D341Med (cell line): ENCODE measurements at places on chromosomes 2 and 18.

DNA sequence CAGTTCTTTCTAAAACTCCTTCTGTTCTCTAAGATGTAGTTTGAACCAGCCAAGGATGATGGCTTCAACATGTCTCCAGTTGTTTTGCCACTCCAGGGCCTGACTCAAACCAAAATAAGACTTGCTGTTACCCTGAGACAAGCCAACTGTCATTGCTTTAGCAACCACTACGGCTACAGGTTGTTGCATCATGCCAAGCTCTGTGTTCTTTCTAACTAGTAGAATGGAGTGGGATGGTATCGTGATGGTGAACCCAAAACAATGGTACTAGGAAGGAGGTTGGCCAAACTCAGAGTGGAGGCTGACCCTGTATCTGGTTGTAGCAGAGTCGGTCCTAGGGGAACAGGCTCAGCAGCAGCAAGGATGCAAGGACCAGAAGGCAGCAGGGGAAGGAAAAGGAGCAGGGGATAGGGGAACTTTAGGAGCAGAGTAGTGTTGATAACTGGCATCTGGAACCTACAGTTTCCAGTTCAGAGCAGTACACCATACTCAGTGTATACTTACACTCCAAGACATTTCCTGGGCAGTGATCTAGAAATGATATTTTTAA, 51.6 kb downstream of the PDK1 start:
- no peak for DNase-seq

- DNase-seq, result no peak
Measured at GRCh38 chr2:188003800-188004199, 287.9 kb upstream of the GULP1 start.

DNA sequence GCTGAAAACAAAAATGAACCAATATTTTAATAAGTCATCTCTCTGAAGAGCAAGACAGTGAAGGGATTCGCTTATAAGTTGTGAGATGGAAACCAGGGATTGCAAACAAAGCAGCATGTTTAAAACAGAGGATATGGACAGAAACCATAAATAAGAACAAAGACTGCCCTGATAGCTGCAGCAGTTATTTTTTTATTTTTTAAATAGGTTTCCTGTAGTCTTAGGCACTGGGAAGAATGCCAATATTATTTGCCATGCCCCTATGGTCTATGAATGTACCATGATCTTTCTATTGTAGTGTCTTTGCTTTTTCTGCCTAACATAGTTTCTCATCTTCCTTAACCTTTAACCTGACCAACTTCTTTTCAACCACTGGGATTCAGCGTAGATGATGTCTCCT, 1334.0 kb upstream of the NRXN1 start:
- no peak for DNase-seq

DNA sequence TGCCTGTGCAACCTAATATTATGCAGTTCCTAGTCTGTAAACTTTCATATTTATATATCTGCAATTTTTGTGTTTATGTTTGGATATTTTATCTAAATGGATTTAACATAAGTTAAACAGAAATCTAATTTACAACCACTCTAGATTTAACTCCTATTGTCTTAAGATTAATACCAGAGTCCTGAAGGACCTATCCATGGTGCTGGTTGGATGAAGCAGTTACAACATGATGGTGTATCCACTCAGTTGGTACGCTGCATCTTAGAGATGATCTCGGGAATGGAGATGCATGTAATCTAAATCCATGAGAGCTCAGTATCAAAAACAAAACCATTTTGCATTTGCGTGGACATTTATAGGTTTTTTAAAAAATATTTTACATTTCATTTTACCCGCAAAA, 745.9 kb upstream of the SLC8A1 start:
- no peak for DNase-seq

DNA sequence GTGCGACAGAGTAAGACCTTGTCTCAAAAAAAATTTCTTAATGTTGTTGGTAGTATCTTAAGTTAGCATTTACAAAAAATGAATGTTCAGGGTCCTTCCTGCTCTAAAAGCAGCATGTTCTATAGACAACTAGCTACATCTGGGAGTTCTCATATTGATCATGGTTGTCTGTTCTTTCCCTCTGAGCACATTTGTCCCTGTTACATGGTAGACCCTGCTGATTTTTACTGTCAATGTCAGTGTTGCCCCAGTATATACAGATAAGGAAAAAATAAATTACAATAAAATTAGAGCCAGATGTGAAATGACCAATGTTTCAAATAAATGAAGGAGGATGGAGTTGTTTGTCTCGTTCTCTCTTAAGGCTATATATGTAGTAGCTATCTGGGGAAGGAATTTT, 63.2 kb downstream of the KCMF1 start:
- no peak for DNase-seq

DNA sequence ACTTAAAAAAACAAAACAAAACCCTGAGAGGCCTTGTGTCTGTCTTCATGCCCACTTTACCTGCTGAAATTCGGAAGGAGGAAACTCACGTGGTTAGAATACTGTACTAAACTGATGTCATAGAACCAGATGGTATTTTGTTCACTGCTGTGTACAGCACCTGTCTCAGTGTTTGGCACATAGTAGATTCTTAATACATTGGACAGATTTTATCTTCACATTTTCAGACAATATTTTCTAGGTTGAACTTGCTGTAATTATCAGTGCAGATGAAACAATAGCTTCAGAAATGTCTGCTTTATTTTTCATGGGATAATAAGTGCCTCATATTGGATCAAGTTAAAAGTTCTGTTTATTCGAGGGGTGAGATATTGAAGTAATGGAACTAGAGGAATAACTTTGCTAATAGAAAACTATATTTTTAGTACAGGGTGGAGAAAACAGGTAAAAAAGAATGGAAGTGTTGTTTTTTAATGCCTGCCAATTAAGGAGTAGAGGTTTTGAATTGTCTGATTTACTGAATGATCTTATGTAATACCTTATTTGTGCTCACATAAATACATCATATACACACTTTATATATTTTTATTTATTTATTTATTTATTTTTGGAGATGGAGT, 23.7 kb downstream of the DDX1 start:
- no peak for DNase-seq
